ENCODE measurements at places on chromosomes 5 and 9. TPM values are rescaled to one million over a fixed set of nuclear protein-coding genes. Genes with fewer than 3 reads are reported as not detected.

DNA sequence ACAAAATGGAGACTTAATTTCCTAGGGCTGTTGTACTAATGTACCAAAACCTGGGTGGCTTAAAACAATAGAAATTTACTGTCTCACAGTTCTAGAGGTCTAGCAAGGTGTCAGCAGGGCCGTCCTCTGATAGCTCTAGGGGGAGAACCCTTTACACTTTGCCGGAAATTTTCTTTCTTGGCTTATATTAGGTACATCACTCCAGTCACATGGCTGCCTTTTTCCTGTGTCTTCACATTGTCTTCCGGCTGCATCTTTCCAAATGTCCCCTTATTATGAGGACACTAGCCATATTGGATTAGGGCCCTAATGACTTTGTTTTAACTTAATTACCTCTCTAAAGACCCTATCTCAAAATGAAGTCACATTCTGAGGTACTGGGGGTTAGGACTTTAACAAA is 5.8 kb downstream of the UHRF2 start:
- no peak overlapping the region for H3K4me3 ChIP-seq
- H3K36me3 ChIP-seq: no peaks in the 10 kb centered on the region
- no peak overlapping the region for H3K27ac ChIP-seq
- H3K4me1 ChIP-seq: peaks cover 45% of the 10 kb centered on the region
- no peaks in the 10 kb centered on the region for H3K27me3 ChIP-seq

Gene TMEM141
- total RNA-seq: 48.7 TPM

Gene AK1
- 75.0 TPM for total RNA-seq

DNA sequence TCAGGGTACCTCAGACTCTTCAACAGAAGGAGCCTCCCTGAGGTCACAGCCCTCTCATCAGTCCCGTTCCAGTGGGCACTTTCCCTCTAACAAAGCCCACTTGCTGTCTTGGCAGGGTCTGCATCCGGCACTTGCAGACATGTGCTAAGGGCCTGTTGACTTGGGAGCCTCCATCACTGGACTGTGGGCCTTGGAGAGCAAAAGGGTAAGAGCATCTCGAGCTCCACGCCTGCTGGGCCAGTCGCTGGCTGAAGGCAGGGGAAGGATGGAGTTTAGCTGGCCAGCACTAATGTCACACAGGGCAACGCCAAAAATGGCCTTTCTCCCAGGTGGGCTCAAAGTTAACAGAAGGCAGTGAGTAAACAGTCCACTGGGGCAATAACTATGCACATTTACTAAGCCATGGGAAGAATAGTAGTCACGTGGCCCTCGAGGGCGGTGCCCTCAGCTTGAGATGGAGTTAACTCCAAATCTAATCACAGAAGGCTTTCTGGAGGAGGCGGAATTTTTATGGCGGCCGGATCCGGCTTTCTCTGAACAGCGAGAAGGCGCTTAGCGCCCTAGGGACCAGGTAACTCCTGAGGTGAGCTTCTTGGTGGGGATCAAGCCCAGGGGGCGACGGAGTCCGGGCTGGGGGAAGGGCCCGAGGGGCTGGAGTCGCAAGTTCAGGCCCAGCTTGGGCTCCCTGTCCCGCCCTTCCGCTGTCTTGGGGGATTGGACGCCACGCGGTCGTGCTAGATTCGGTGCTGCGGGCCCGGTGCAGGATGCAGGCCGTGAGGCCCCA is 2.0 kb upstream of the NSD1 start:
- peak overlapping the region; percentile 92 for H3K4me3 ChIP-seq
- DNase-seq: no peak
- peak overlapping the region; percentile 95 for H3K27ac ChIP-seq
- no peaks in the 10 kb centered on the region for H3K27me3 ChIP-seq
- H3K36me3 ChIP-seq: peaks cover 9% of the 10 kb centered on the region

All from esophagus muscularis mucosa (tissue), 4 donors.